Renal cortex interstitium (tissue), 15 donors: ENCODE measurements at places on chromosomes 1 and 21.
A peak's percentile ranks its signal among the peaks of the same experiment; 100 is the strongest.

DNA sequence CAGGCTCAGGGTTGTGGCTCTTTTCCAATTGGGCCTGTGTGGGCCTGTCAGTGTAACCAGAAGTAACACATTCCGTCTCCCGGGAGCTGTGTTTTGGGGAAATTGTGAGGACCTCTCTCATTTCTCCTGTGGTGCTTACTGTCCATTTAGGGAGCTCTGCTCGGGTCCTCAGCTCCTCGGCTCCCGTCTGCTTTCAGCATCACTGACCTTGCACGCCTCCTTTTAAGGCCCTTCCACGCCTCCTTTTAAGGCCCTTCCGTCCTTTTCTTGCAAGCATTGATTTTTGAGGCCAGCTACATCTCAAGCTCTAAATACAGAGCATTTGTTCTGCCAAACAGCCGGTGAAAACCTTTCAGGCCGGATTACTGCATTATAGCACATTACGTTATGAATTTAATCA is 9.7 kb downstream of the CA6 start:
- no peak for DNase-seq

- DNase-seq: no peak
Measured at GRCh38 chr1:213683529-213683928, 304.2 kb upstream of the PROX1 start.

DNA sequence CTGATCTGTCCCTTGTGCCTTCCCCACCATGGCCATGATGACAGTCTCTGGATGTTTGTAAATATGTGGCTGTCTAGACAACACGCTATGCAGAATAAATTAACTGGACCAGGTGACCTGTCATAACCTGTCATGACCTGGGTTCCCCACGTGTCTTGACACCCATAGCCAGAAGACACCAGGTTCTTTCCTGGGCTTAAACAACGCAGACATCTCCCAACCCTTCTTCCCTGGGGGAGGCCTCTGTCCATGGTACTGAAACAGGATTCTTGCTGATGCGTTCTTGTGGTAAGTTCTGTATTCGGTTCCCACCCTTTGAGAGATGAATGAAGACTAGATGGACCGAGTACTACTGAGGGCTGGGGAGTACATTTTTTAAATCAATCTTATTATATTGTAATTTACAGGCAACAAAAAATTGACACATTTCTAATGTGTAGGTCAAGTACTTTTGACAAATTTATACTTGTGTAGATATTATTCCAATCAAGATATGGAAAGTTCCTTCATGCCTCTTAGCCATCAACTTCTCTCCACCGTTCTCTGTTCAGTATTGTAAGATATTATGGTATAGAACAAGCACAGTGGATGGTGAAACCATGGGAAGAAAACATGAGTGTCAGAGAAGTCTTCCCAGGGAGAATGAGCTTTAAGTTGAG is 738.8 kb downstream of the PTPRU start:
- peak; percentile 38 for DNase-seq

DNA sequence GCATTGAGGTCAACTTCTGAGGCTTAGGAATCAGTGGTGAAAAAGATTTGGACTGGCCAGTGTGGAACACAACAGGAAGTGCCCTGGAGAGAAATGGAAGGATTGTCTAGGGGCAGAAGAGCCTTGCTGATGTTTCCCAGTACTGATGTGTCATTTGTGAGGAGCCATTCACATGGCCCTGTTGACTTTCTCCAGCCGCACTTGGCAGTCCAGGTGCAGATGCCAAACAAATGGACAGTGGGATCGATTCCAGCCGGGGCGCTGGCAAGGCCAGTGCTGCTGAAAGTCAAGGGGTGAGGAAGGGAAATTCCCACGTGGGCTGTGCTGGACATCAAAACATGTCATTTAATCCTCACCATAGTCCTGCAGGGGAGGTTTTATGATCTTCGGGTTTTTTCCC is 4.9 kb upstream of the TRIM63 start:
- no peak for DNase-seq

- DNase-seq: no peak
Measured at GRCh38 chr1:214318356-214318755, 37.4 kb downstream of the SMYD2 start.

- no peak for DNase-seq
Measured at GRCh38 chr1:2603521-2604155, 17.1 kb downstream of the PRXL2B start.

DNA sequence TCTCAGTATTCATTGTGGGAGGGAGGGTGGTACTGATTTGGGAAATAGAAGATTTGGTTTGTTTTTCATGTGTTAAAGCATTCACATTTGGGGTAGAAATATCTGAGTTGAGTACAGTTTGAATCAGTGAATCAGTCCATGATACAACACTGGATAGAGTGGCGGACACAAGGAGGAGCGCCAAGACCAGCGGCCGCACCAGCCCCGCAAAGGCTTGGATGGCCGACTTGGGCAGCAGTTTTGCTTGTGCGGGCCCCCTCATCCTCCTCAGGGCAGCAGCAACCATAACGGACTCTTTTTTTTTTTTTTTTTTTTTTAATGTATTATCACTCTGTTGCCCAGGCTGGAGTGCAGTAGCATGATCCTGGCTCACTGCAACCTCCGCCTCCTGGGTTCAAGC is 20.0 kb upstream of the CDC14A start:
- DNase-seq: no peak

DNA sequence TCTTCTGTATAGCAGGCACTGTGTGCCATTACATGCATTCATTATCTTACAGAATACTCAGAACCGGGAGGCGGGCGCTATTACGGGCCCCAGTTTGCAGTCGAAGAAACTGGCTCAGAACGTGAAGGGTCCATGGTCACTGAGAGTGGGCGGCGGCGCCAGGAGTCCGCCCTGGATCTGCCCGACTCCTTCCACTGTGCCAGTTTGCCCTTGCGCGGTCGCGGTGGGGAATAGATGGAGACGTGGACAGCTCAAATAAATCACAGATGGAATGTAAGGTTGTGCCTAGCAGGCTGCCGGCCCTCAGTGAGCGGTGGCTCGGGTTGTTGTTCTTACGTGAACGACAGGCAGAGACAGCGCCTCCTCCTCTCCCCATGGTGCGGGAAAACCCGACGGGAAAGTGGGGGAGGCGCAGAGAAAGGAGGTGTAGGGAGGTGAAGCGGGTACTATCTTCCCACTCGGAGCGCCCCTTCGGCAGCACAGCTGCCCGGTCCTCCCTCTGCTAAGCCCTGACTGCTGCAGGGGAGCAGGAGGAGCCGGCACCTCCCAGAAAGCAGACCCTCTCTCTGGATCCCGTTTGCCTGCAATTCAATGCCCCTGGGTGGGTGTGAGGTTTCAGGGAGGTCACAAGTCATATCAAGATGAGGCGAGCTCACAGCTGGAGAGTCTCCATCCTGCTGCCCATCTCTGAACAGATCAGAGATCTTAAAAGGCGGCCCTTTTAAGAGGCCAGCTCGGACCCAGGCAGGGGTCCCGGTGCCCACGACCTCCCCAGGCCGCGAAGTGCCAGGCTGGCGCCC is 1.1 kb downstream of the COL9A2 start:
- peak; percentile 43 for DNase-seq

DNA sequence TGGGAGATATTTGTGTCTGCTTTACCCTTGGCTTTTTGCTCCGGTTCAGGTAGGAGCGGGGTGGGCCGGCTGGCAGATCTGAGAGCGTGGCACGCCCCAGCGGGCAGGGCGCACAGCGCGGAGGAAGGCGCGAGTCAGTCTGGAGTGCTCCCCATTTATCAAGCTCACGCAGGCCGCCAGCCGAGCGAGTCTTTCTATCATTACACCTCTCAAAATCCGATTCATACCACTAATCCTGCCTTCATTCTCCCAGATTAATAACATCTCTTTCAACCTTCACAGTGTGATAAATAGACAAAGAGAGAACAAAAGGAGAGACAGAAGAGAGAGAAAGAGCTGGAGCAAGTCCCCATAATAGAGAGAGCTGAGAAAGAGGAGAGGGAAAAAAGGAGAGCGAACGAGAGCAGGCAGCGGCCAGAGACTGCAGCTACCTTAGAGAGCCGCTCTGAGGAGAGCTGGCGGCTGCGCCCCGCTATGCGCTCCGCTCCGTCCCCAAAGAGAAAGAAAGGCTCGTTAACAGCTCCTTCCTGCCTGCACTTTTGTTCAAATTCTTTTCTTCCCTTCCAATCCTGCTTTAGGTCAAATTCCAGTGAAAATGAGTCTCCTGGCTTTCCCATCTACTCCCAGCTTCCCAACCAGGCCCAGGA is 48.0 kb downstream of the DMAP1 start:
- no peak for DNase-seq

- no peak for DNase-seq
Measured at GRCh38 chr1:186717286-186717685, 37.1 kb upstream of the PTGS2 start.

- no peak for DNase-seq
Measured at GRCh38 chr1:31730336-31731048, 26.7 kb upstream of the COL16A1 start.

DNA sequence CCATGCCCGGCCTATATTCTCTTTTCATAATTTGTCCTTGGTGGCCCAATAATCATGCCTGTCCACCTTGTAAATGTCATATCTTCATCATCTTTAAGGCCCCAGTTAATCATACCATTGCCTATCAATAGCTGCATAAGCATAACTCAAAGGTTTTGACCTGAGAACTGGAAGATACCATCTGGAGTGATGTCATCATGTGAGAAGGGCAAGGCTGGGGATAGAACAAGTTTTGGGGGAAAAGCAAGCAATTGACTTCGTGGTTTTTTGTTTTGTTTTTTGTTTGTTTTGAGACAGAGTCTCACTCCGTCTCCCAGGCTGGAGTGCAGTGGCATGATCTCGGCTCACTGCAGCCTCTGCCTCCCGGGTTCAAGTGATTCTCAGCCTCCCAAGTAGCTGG is 6.2 kb downstream of the UBIAD1 start:
- no peak for DNase-seq

DNA sequence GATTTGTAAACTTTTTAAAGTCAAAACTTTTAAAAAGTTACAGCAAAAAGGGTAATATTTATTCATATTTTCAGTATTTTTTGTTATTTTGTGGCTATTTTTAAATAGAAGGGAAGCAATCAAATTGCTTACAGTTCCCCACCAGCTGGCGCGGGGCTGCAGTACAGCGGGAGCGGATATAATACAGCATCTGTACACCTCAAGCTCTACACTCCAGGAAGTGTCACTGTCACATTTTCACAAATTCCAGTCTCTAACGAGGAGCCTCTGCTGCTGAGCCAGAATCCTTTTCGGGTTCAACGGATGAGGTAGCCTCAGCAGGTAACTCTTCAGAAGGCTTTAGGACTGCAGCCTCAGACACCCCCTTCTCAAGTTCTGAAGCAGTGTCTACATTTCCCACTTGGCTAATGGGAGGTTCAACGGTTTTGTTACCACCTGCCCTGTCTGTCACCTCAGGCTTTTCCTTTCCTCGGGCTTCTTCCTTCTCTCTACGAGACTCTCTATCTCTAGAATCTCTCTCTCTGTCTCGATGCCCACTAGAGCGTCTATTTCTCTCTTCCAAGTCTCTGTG is 11.7 kb downstream of the SOD1 start:
- no peak for DNase-seq

DNA sequence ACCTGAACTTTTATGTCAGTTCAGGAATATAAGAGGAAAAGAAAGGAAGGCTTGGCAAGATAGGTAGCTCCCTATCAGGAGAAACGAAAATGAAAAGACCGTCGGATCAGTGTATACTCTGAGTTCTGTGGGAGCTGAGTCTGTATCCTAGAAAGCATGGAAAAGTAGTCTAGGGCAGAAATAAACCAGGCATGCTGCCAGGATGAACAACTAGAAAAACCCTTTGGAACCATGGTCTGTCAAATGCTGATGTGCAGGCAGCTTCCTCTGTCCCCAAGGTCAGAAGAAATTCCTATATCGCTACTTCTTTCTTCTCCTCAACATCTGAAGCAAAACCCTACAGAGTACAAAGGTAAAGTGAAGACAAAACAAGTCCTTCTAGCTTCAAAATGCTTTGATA is 268.8 kb downstream of the ST6GALNAC3 start:
- no peak for DNase-seq

DNA sequence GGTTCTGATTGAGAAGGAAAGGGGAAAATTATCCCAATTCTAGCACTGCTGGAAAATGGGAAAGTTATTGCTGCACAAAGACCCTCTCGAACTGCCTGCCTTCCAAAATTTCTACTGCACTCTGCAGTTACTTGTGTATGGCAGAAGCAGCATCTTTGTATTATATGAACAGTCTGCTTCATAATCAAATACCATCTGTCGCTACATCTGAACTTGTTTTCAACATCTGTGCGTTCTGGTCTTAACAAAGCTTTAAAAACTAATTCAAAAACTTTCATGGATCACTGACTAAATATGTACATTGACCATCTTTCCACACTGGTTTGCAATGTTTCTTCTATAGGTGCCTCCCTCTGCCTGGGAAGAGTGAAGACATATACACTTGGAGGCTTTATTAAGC is 79.2 kb downstream of the PROX1 start:
- DNase-seq: no peak

GRCh38 chr1:67571901-67572593 is 113.0 kb upstream of the GADD45A start:
- no peak for DNase-seq

- DNase-seq: no peak
Measured at GRCh38 chr1:173205146-173206051, 1.7 kb downstream of the TNFSF4 start.

DNA sequence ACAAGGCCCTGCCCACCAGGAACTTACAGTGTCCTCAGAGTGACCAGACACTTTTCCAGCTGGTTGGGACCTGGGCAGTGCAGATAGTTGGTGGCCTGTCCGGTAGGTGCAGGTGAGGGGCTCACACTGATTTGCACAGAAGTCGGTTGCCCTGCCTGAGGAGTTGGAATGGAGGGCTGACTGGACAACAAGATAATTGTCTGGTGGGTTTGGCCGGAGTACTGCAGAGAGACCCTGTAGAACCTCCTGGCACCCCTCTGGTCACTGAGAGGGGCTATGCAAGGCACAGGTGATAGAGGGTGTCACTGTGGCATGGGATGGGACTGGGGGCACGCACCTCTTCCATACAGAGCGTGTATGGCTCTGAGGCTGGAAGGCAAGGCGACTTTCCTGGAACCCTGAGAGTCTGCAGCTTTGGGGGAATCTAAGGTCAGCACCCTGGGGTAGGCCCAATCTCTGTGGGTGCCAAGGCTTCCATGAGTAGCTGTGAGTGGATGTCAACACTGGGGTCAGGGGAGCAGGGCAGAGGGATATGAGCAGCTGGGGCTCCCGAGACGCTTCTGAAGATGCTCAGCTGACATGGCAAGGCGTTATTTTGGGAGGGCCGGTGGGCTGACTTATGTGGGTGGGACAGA is 7.6 kb upstream of the PLA2G2D start:
- no peak for DNase-seq

DNA sequence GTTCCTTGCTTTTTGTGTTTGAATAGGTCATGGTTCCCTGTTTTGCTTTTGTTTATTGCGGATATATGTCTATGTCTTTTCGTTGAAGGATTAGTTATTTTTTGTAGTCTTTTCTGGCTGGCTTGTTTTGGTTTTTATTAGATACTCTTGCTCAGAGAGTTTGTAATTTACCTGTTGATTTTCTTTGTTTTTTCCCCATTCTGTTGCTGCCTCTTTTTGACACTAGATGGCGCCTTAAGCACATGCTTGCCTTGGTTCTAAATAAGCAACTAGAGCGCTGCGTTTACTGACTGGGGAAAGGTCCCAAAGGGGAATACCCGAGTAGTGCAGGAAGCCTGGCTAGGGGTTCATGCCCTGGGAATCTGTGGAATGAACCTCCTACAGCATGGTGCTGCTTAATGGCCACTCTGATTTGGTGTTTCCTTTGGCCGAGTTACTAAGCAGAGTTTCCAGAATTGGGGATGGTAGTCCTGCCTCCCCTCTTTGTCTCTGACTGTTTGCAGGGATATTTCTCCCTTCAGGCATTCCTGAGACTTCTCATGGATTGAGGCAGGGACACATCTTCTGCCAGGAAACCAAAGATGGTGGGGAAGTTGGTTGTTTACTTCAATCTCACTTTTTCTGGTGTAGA is 143.2 kb downstream of the PTPRU start:
- no peak for DNase-seq

GRCh38 chr21:44294391-44295162 is 5.3 kb upstream of the PFKL start:
- no peak for DNase-seq
